ENCODE measurements at places on chromosomes 11 and 22. TPM values are rescaled to one million over a fixed set of nuclear protein-coding genes. Genes with fewer than 3 reads are reported as not detected.

- DNase-seq, result no peak
- no peak overlapping the region for H3K27ac ChIP-seq
- no peaks in the 10 kb centered on the region for H3K27me3 ChIP-seq
- no peak overlapping the region for H3K4me3 ChIP-seq
- H3K36me3 ChIP-seq, result no peaks in the 10 kb centered on the region
- H3K4me1 ChIP-seq, result no peaks in the 10 kb centered on the region
Measured at GRCh38 chr22:24482575-24482974, 12.6 kb upstream of the UPB1 start.

SLC16A8 gene
- total RNA-seq, result not detected

RAB6A gene
- 86.3 TPM for total RNA-seq

DNA sequence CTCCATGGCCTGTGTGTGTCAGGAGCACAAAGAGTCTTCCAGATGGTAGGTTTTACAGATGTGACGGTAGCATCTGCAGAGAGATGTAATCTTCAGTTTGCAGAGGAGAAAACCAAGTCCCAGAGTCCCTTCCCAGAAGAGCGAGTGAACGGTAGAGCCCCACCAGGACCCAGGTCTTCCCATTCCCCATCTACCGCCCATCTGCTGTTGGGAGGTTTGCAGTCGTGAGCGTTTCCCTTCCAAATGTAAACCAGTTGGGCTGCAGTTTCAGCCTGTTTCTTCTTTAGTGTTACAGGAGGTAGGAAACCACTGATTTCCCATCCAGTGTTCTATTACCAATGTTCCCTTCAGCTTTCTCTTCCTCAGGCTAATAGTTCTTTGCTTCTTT lies 24.0 kb downstream of the PANX1 start:
- DNase-seq, result no peak
- H3K4me1 ChIP-seq, result peaks cover 46% of the 10 kb centered on the region
- H3K27ac ChIP-seq, result peak overlapping the region; percentile 84
- H3K27me3 ChIP-seq, result no peaks in the 10 kb centered on the region
- H3K4me3 ChIP-seq, result peak overlapping the region; percentile 12
- H3K36me3 ChIP-seq, result no peaks in the 10 kb centered on the region

- no peak for DNase-seq
- H3K36me3 ChIP-seq, result no peaks in the 10 kb centered on the region
- H3K27ac ChIP-seq, result no peak overlapping the region
Measured at GRCh38 chr22:38162881-38163843, 18.5 kb downstream of the PLA2G6 start.

ANO3 gene
- total RNA-seq, result 8.2 TPM

DNA sequence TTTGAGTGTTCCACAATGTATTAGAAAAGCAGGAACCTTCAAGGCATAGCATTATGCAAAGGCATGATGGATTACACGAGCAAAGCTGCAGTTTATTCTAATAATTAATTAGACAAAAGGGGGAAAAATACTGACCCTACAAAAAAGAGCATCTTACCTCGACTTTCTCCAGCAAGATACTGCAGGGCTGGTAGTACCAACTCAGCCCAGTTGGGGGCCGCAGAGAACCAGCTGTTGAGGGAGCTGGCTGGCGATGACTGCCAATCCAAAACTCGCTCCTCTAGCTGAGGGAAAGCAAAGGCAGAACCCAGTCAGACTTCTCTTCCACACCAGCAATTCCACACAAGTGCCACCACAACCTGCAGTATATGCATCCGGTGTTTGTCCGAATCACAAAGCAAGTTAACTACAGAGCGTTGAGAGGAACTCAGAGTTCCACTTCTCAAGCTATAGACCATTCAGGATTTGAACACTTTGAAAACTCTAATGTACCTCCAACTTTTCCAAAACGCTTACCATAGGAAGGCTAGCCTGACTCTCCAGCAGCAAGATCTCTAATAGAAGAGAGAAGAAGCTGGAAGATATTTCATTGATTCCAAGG lies 13.7 kb downstream of the NFRKB start:
- no peaks in the 10 kb centered on the region for H3K27me3 ChIP-seq
- no peak overlapping the region for H3K27ac ChIP-seq
- H3K36me3 ChIP-seq, result peaks cover 99% of the 10 kb centered on the region
- H3K4me1 ChIP-seq, result no peaks in the 10 kb centered on the region
- no peak for DNase-seq

DNA sequence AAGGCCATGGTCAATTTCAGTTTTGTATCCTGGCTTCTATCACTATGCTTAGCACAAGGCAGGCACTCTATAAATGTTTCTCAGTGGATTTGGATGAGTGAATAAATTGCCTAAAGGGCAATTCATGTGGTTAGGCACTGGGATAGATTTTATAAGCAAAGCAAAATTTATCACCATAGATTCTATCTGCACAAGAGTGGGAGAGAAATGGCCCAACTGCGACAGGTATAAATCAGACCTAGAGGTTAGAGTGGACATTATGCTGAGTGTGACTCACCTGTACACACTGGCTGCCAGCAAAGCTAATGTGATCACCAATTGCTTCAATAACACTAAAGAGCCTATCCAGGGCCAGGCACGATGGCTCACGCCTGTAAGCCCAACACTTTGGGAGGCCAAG lies 514.0 kb downstream of the BUD13 start:
- H3K27me3 ChIP-seq, result no peaks in the 10 kb centered on the region
- H3K36me3 ChIP-seq, result no peaks in the 10 kb centered on the region
- no peak overlapping the region for H3K27ac ChIP-seq
- H3K4me3 ChIP-seq, result no peak overlapping the region

PVALB gene
- not detected for total RNA-seq

- no peak overlapping the region for H3K27ac ChIP-seq
- H3K4me3 ChIP-seq, result no peak overlapping the region
- H3K27me3 ChIP-seq, result no peaks in the 10 kb centered on the region
- no peaks in the 10 kb centered on the region for H3K36me3 ChIP-seq
- DNase-seq, result no peak
- no peaks in the 10 kb centered on the region for H3K4me1 ChIP-seq
Measured at GRCh38 chr11:111347723-111348115, 31.4 kb downstream of the POU2AF1 start.

DNA sequence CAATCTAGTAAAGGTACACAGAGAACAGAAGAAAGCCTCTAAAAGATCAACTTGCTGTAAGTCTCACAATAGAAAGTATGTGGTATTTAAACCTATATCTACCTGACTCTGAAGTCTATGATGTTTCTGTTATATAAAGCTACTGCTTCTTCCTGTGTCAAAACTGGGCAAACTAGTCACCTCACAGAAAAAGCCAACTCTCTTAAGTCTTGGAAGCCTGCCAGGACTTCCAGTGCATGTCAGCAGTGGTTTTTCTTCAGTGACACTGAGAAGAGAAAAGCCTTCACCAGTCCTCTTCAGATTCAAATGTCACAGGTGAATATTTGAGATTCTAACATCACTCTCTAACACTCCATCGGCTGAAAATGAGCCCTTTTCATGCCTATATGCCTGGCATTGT lies 808.0 kb downstream of the DLG2 start:
- no peaks in the 10 kb centered on the region for H3K36me3 ChIP-seq
- no peak for DNase-seq
- H3K27me3 ChIP-seq, result no peaks in the 10 kb centered on the region
- no peak overlapping the region for H3K4me3 ChIP-seq
- H3K4me1 ChIP-seq, result no peaks in the 10 kb centered on the region
- H3K27ac ChIP-seq, result no peak overlapping the region

GRCh38 chr22:46088541-46089311 lies 61.6 kb upstream of the PPARA start:
- H3K4me1 ChIP-seq, result peaks cover 97% of the 10 kb centered on the region
- H3K27ac ChIP-seq, result peak overlapping the region; percentile 100
- peaks cover 8% of the 10 kb centered on the region for H3K36me3 ChIP-seq
- no peak for DNase-seq
- H3K4me3 ChIP-seq, result peak overlapping the region; percentile 32
- no peaks in the 10 kb centered on the region for H3K27me3 ChIP-seq

MMP13 gene
- not detected for total RNA-seq

- H3K36me3 ChIP-seq, result no peaks in the 10 kb centered on the region
- H3K4me1 ChIP-seq, result no peaks in the 10 kb centered on the region
- H3K4me3 ChIP-seq, result no peak overlapping the region
- no peaks in the 10 kb centered on the region for H3K27me3 ChIP-seq
Measured at GRCh38 chr11:103623933-103624332, 412.5 kb upstream of the DDI1 start.

RASD2 gene
- 6.6 TPM for total RNA-seq

GRCh38 chr11:99565333-99565732 lies 544.6 kb downstream of the CNTN5 start:
- no peak overlapping the region for H3K4me3 ChIP-seq
- no peak overlapping the region for H3K27ac ChIP-seq
- no peaks in the 10 kb centered on the region for H3K4me1 ChIP-seq
- H3K27me3 ChIP-seq, result no peaks in the 10 kb centered on the region
- no peaks in the 10 kb centered on the region for H3K36me3 ChIP-seq

C11orf87 gene
- total RNA-seq, result not detected

DNA sequence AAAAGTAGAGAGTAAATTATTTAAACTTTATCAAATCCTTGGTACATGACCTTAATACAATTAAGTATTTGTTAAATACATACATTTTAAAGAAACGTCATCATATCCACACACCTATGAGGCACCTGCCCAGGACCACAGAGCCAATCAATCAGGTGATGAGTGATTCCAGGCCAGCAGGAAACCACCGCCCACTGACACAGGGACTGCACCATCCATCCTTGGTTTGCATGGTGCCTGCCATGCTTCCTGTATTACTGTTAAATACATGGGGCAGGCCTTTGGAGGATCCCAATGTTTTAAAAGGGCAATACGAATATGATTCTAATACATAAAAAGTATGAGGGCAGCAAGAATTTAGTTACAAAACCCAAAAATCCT lies 7.0 kb upstream of the TBC1D10A start:
- no peak overlapping the region for H3K27ac ChIP-seq
- no peak for DNase-seq
- no peak overlapping the region for H3K4me3 ChIP-seq
- H3K4me1 ChIP-seq, result no peaks in the 10 kb centered on the region

DNA sequence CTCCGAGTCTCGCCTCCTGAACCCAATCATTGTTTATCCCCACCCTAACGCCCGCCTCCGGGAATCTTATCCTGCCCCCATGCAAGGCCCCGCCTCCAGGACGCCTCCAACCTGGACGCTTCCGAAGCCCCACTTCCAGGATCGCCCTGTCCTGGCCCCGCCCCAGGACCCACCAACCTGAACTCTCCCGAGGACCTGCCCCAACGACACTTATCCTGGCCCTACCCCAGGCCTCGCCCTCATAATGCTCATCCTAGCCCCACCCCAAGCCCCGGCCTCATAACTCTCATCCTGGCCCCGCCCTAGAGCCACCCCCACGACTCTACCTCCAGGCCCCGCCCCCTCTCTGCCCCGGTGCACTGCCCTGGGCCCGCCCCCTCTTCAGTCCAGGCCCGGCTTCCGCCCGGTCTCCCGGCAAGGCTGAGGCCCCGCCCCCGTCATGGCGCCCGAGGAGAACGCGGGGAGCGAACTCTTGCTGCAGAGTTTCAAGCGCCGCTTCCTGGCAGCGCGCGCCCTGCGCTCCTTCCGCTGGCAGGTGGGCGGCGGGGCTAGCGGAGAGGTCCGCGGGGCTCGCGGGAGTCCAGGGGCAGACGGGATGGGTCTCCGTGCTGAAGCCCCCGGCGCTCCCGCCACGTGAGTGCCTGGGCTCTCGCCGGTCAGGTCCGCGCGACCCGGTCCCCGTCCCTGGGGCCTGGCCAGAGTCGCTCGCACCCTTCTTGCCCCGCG lies 45.7 kb upstream of the DEFB108B start:
- no peaks in the 10 kb centered on the region for H3K4me1 ChIP-seq
- peak overlapping the region; percentile 58 for H3K4me3 ChIP-seq
- no peaks in the 10 kb centered on the region for H3K27me3 ChIP-seq
- no peak for DNase-seq

DNA sequence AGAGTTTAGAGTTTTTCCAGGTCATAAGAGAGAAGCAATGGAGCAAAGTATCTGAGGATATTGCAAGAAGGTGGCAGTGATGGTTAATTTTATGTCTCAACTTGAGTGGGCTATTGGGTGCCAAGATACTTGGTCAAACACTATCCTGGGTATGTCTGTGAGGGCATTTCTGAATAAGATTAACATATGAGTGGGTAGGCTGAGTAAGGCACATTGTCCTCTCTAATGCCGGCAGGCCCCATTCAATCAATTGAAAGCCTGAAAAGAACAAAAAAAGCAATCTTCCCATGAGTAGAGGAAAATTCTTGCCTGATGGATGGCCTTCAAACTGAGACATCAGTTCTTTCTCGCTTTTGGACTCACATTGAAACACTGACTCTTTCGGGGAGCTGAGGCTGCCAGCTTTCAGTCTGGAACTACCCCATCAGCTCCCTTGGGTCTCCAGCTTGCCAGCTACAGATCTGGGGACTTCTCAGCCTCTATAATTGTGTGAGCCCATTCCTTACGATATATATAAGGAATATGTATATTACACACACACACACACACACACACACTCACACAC lies 228.8 kb downstream of the BUD13 start:
- H3K27me3 ChIP-seq, result no peaks in the 10 kb centered on the region
- H3K36me3 ChIP-seq, result no peaks in the 10 kb centered on the region
- no peak overlapping the region for H3K4me3 ChIP-seq
- H3K4me1 ChIP-seq, result no peaks in the 10 kb centered on the region
- no peak overlapping the region for H3K27ac ChIP-seq
- no peak for DNase-seq

OR52I2 gene
- total RNA-seq, result not detected

- H3K4me1 ChIP-seq, result no peaks in the 10 kb centered on the region
- H3K36me3 ChIP-seq, result no peaks in the 10 kb centered on the region
- no peak overlapping the region for H3K4me3 ChIP-seq
Measured at GRCh38 chr22:49158741-49159564, 668.7 kb downstream of the BRD1 start.

DNA sequence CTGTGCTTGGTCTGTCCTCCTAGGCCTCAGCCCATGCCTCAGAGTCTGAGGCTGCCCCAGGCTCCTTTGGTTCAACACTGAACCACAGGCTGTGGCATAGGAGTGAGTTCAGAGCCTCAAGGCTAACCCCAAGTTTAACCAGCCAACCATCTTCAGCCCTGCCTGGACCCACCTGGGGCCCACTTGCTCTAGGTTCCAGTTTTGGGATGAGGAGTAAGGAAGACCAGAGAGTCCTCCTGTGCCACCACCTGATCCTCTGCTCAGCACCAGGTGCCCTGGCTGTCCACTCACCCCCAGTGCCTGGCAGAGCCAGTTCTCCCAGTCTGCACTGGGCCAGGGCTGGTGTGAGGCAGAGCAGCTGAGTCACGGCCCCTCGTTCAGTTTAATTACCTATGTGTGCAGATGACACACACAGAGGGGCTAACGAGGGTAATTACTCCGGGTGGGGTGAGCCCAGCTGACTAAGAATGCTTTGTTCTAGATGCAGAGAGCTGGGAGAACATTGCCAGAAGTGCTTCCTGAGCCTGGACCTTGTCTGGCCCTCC lies 12.0 kb upstream of the TMPRSS13 start:
- DNase-seq, result no peak
- no peak overlapping the region for H3K27ac ChIP-seq
- H3K27me3 ChIP-seq, result no peaks in the 10 kb centered on the region
- H3K4me1 ChIP-seq, result no peaks in the 10 kb centered on the region
- H3K4me3 ChIP-seq, result no peak overlapping the region

- H3K27me3 ChIP-seq, result no peaks in the 10 kb centered on the region
- H3K27ac ChIP-seq, result no peak overlapping the region
Measured at GRCh38 chr22:35119494-35119893, 53.5 kb downstream of the ISX start.
